ENCODE measurements at places on chromosomes 2 and 18.
A peak's percentile ranks its signal among the peaks of the same experiment; 100 is the strongest.

- DNase-seq, result peak; percentile 69
These were observed 130.2 kb downstream of the MTCL1 start for GRCh38 chr18:8835521-8835953.

- peak; percentile 25 for DNase-seq
These were observed 37.0 kb downstream of the TGFA start for GRCh38 chr2:70516596-70516995.

DNA sequence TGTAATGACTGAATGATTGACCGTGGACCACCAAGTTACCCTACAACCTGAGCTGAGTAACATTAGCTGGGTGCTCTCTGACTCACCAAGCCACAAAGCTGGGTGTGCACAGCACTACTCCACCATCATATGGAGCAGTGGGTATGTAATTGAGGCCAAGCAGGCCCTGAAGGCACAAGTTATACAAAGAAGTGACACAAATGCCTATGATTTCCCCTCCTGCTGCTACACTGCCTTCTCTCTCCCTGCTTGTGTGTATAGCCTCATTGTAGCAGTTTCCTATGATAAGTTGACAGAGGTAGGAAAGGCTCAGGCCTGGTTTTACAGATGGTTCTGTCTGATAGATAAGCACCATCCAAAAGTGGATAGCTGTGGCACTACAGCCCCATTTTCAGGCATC lies 1327.2 kb upstream of the DDX18 start:
- no peak for DNase-seq

- peak; percentile 82 for DNase-seq
These were observed 33.1 kb upstream of the MBP start for GRCh38 chr18:77165503-77166188.

GRCh38 chr2:202035089-202035940 lies 1.7 kb downstream of the FZD7 start:
- peak; percentile 66 for DNase-seq

DNA sequence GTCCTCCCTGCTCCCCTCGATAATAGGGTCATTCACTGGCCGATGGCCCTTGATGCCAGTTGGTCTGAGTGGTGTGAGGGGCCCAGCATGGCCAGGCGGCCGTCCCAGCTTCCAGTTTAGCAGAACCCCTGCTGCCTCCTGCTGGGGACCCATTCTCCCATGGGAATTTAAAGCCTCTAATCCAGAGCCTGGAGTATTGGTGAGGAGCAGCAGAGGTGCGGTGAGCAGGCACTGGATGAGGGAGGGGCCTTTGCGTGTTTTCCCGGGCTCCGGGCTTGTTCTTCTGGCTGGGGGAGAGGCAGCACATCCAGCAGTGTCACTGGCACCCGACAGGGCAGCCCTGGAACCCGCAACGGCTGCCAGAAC lies 17.4 kb downstream of the KCNIP3 start:
- no peak for DNase-seq

GRCh38 chr2:17615728-17616351 lies 75.3 kb downstream of the VSNL1 start:
- peak; percentile 72 for DNase-seq

DNA sequence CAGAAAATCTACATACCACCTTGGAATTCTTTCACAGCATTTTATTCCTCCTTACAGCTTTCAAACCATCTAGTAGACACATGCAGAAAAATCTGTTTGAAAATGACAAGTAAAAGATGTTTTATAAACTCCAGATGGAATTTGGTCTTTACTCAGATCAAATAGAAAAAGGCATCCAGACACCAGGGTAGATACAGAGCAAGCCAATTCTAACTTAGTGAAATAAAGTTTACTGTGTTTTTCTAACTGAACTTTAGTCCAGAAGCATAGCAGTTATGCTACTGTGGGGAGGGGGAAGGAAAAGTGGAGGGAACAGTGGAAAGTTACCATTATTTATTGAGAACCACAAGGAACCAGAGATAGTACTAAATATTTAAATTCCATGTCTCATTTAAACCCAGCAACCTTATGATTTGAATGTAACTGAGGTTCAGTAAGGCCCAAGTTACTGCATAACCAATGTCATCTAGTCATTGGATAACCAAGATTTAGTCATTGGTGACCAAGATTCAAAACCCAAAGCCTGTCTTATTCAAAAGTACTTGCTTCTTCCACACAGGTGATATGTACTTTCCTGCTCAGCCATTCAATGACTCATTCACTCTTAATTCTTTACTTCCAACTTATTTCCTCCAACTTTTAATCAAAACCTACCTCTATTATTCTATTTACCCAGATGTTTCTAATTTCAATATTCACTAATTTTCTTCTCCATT lies 57.7 kb downstream of the RAD51AP2 start:
- DNase-seq, result no peak

GRCh38 chr2:69765096-69765380 lies 23.1 kb downstream of the ANXA4 start:
- no peak for DNase-seq

- peak; percentile 90 for DNase-seq
These were observed 96.0 kb downstream of the HNMT start for GRCh38 chr2:138060301-138060635.

- DNase-seq, result no peak
These were observed 53.4 kb downstream of the CDH2 start for GRCh38 chr18:28123401-28124030.

DNA sequence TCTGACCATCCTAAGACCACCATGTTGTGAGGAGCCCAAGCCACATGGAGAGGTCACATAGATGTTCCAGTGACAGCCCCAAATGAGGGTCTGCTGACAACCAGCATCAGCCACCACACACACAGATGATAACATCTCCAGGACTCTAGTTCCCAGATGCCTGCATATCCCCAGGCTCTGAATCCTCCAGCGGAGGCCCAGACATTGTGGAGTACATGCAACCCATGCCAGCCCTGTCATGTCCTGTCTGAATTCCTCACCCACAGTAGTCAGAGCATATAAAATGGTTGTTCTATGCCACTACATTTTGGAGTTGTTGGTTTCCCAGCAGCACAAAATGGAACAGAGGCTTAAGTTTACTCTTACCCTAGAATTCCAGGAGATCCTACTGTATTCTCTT lies 122.0 kb upstream of the SLC35G4 start:
- no peak for DNase-seq

DNA sequence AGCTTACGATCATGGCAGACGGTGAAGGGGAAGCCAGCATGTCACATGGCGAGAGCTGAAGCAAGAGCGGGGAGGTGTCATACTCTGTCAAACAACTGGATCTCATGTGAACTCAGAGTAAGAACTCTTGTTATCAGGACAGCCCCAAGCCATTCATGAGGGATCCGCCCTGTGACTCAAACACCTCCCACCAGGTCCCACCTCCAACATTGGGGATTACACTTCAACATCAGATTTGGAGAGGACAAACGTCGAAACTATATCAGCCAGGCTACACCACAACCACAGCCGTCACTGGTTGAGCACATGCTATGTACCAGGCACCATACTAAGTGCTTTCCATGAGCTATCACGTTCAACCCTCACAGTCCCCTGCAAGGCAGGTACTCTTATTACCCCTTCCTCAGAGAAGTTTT lies 293.8 kb downstream of the PRKCE start:
- DNase-seq, result no peak

GRCh38 chr2:129436809-129437208 lies 542.7 kb upstream of the RAB6C start:
- no peak for DNase-seq

DNA sequence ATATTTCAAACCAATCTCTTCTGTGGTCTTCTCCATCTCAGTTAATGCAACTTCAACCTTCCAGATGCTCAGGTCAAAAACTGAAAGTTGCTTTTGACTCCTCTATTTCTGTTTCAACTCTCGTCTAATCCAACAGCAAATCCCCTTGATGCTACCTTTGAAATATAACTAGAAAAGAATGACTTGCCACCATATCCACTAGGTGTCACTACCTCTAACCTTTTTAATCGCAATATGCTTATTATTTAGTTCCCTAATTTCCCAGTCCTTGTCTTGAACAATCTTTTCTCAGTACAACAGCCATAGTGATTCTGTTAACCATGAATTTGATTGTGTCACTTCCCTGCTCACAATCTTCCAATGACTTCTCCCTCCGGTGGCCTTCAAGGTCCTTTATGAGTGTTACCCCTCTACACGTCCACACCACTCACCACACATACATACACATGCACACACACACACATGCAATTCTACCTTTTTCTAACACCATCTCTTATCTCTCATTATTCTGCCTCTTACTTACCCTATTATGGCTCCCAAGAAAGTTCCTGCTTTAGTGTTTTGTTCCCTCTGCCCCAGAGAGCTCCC lies 245.5 kb upstream of the KCNJ3 start:
- DNase-seq, result peak; percentile 10

GRCh38 chr2:214107726-214108125 lies 303.1 kb upstream of the VWC2L start:
- no peak for DNase-seq

Measured in foreskin fibroblast (primary cell).